NCI-H1417 treated with DMSO at 0.1 percent for 48 hours (cell line): ENCODE measurements at places on chromosomes 4 and X.

GRCh38 chrX:12441381-12442128 is 303.3 kb downstream of the FRMPD4 start:
- no peak for DNase-seq

GRCh38 chrX:64205441-64205734 is at the start of gene AMER1:
AMER1 (minus strand) TSS chrX:64205708; CDS start chrX:64193286, 12,422 bp downstream.
- DNase-seq: no peak

GRCh38 chrX:46310815-46311497 is 234.3 kb downstream of the ZNF674 start:
- no peak for DNase-seq

- no peak for DNase-seq
Observed at GRCh38 chr4:137967480-137968190, 274.5 kb downstream of the SLC7A11 start.

- no peak for DNase-seq
Observed at GRCh38 chrX:98448524-98448923, 1564.8 kb downstream of the RPA4 start.

- no peak for DNase-seq
Observed at GRCh38 chrX:108090491-108091263, 665 bp downstream of the PSMD10 start.

- no peak for DNase-seq
Observed at GRCh38 chrX:153828723-153829548, 1.4 kb downstream of the PDZD4 start.

GRCh38 chr4:156303708-156304107 is 350.0 kb upstream of the CTSO start:
- DNase-seq: peak; percentile 73

- no peak for DNase-seq
Observed at GRCh38 chr4:173935622-173936405, 347.7 kb downstream of the FBXO8 start.

DNA sequence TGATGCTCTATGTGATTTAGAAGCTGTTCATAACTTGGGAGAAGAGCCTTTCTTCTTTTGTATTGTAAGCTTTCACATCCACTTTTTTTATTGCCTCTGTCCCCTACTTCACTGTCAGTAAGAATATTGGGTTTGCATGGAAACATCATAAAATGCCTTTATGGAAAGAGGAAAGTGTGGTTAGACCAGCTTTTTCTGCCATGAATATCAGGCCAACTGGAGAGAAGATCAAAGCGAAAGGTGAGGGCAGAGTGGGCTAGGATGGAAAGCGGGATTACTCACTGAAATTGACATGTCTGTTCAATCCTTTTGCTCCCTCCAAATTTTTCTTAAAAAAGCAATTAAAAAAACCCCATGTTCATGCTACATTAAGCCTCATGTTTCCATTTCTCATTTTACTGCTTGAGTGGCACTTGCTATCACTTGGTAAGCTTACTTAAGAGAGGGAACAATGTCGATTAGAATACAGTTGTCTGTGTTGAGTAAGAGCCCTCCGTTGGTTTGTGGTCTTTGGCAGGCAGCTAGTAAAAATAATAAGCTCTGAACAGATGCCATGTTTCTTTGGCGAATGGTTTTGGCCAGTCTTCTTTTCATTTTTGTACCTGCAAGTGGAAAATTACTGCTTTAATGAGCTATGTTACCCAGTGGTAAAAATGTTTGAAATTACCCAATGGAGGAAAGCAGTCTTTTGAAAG is 35.9 kb downstream of the SUPT20HL1 start:
- no peak for DNase-seq

GRCh38 chrX:150761819-150762216 is 68.6 kb downstream of the MTMR1 start:
- DNase-seq: no peak

DNA sequence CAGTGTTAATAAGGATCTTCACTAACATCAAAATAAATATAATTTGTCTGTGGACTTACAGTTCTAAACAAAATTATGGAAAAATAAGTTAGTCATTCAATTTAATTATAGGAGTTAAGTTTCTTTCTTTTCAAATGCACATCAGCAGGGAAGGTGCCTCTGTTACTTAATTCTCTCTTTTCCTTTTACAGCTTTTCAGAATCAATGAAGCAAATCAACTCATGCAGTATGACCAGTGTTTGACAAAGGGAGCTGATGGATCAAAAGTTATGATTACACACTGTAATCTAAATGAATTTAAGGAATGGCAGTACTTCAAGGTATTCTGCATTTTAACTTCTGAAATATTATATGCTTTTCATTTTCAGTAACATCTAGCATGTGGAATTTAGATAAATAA is 15.9 kb downstream of the HMGB2 start:
- DNase-seq: peak; percentile 50

DNA sequence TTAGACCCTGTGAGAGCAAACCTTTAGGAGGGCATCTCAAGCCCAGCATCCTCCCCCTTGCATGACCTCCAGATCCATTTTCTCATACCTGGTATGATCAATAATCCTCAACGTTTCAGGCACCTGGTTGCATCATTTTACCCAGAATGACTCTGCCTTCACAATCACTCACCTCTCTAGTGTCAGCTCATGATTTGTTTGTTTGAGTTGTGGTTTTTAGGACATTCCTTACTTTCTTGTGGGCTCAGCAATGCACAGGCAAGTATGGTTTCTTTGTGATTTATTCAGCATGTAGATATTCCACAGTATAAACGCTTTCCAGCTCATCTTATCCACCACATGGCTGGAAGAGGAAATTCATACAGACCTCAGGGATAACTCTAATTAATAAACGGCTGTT is 93.6 kb upstream of the CPEB2 start:
- no peak for DNase-seq

DNA sequence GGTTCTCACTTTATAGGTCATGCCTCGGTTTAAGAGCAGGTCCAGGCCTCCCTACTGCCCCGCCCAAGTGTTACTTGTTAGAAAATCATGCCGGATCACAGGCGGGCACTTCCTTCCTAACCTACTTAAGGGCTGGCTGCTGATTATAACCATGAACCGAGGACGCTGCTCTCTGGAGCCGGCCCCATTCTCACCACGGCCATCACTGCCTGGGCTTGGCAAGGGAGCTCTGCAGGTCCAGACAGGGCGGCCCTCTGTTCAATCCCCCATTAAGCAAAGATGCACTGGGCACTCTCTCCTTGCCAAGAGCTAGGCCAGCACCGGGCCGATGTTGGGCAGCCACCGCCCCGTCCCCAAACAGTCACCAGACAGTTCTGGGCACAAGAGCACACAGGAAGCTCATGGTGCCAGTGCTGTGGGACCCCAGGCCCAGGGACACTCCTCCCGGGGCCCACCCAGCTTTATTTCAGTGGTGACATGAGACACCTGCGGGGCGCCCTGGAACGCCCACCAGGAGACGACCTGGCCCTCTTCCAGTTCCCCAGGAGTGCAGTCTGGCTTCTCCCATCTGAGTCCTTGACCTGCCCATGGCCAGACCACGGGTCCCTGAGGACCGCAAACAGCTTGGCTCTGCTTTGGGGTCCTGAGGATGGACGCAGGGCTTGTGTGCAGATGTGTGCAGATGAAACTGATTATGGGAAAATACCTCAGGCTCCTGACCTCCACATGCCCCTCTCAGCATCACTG is 44.0 kb downstream of the ABLIM2 start:
- DNase-seq: no peak

DNA sequence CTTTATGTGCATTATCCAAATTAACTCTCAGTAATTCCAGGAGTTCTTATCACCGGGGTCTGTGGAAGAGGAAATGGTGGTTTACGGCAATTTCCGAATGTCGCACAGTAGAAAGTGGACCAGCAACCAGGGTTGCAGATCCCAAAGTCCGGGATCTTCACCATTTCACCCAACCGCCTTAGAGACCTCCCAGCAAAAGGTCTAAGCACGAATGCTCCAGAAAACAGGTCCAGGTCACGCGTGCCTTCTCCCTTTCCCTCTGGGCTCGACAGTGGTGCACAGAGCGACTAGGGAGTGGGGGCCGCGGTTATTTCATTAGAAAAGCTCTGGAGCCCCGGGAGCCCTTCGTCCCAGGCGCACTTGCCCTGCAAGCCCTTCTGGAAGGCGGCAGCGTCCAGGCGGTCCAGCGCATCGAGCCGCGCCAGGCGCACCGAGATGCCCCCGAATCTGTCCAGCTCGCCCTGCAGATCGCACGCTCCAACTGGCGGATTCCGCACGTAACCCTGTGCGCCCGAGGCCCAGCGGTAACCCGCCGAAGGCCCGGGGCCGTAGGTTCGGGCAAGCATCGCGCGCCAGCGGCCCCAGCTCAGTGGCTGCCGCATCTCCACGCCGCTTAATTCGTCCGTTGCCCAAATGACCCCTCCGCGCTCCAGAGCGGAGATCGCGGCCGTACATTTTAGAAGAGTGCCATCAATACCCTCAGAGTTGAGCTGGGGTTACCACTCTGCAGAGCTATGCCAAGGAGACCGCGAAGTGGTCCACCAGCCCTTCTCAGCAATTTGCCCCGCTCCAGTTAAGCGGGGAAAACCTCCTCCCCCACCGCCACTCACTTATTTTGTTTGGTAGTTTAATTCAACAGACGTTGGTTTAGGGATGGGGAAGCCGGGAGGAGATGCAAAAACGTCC is at the start of gene NUDT6:
Gene NUDT6 (minus strand): TSS at position 627 of the 906 bp plus-strand sequence. CDS start 25 bp downstream, at position 602.
- no peak for DNase-seq

- DNase-seq: no peak
Observed at GRCh38 chr4:153651587-153651986, 32.5 kb upstream of the TLR2 start.

GRCh38 chr4:7266525-7267292 is 74.4 kb downstream of the SORCS2 start:
- DNase-seq: no peak

- no peak for DNase-seq
Observed at GRCh38 chr4:108060164-108060563, 70.5 kb downstream of the HADH start.

DNA sequence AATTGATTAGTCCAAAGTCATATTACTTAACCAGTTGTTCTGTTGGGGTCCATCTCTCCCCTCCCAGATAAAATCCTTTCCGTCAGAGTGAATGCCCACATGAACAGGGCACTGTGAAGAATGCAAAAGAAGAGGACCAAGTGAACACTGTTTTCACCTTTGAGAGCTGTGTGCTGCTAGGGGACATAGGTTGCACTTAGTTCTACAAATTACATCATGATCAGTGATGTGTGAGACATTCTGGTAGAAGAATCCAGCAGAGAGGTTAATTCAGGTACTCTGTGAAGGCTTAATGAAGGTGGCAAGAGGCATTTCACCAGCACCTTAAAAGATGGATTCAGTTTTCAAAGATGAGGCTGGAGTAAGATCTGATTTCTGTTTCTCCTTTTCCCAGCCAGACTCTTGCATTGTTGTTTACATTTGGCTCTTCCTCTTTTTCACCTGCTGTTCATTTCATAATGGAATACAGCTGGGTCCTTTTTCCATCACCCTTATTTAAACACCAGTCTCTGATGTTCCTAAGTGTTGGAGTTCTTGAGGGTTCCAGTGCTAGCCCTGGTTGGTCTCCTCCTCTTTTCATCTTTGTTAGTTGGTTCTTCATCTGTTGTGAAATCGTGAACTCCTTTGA is 10.9 kb downstream of the GAB1 start:
- DNase-seq: no peak

- no peak for DNase-seq
Observed at GRCh38 chr4:125091101-125091500, 223.7 kb upstream of the FAT4 start.

GRCh38 chrX:13597874-13598273 is 28.5 kb downstream of the EGFL6 start:
- DNase-seq: no peak

GRCh38 chrX:16646366-16647138 is 3.4 kb upstream of the S100G start:
- DNase-seq: peak; percentile 84

DNA sequence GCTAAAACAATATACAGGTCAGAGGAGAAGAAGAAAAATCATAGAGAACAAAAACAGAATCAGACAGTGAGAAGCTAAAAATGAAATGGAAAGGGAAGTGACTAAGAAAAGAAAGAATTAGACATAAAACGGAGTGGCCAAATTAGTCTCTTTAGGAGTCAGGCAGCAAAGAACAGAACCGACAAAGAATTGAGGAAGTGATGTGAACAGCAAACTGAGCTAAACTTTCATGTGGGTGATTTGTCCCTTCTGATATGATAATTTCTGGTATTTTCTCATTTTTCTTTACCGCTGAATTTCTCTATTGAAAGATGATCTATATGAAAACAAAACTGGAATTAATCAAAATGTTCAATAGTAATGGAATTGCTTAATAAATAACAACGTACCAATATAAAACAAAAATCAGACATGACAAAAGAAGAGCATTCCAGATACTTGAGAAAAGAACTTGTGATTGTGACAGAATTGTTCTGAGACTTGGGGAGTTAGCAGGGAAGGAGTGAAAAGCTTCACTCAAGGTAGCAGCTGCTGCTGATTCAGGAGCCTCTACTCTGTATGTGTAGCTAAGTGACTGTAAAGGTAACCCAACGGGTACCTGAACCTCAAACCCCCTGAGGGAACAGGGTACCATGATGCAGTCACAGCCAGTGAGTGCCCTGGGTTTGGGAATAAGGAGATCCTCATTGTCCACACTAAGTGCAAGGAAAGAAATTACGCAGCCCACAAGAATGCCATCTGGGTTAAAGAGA is 8.8 kb downstream of the TAPT1 start:
- DNase-seq: no peak

- no peak for DNase-seq
Observed at GRCh38 chr4:114791976-114792375, 193.4 kb downstream of the UGT8 start.

- no peak for DNase-seq
Observed at GRCh38 chr4:105911426-105911825, 16.2 kb downstream of the NPNT start.
